ENCODE measurements at places on chromosomes 11 and 22.

- no peak for DNase-seq
Measured at GRCh38 chr22:23000657-23001347, 69.5 kb upstream of the GNAZ start.

DNA sequence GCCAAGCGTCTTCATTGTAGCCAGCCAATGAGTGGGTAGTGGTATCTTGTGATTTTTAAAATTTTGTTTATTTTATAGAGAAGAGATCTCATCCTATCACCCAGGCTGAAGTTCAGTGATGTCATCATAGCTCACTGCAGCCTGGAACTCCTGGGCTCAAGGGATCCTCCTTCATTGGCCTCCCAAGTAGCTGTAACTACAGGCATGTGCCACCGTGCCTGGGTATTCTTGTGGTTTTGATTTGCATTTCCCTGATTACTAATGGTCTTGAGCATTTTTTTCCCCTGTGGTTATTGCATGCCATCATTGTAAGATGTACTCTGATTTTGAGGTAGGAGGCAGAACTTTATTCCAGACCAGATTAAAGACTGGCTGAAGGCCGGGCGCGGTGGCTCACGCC lies 2.4 kb upstream of the DENND6B start:
- no peak for DNase-seq

- DNase-seq = peak; percentile 52
Measured at GRCh38 chr11:8019314-8020243, 32.4 kb downstream of the EIF3F start.

GRCh38 chr11:117724621-117725020 lies 72.4 kb downstream of the DSCAML1 start:
- DNase-seq = no peak

DNA sequence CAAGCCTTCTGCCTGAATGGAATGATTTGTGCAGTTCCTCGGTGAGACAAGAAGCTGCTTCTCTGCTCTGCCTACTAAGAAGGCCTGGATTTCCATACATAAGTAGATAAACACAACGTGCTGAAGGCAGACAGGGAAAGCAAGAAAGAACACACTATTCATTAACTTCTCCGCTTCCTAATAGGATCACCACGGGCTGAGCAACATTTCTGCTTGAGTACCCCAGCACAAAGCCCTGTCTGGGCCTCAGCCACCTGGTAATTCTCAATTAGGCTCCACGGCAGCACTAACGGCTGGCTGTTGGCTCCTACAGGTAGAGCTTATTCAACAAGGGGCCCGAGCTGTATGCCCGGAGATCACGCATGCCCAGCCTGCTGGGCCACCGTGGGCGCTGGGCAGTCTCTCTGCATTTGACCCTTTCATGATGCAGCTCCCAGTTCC lies 1156.6 kb downstream of the TBC1D22A start:
- DNase-seq = peak; percentile 34

- DNase-seq = no peak
Measured at GRCh38 chr11:82794490-82794889, 60.8 kb upstream of the FAM181B start.

DNA sequence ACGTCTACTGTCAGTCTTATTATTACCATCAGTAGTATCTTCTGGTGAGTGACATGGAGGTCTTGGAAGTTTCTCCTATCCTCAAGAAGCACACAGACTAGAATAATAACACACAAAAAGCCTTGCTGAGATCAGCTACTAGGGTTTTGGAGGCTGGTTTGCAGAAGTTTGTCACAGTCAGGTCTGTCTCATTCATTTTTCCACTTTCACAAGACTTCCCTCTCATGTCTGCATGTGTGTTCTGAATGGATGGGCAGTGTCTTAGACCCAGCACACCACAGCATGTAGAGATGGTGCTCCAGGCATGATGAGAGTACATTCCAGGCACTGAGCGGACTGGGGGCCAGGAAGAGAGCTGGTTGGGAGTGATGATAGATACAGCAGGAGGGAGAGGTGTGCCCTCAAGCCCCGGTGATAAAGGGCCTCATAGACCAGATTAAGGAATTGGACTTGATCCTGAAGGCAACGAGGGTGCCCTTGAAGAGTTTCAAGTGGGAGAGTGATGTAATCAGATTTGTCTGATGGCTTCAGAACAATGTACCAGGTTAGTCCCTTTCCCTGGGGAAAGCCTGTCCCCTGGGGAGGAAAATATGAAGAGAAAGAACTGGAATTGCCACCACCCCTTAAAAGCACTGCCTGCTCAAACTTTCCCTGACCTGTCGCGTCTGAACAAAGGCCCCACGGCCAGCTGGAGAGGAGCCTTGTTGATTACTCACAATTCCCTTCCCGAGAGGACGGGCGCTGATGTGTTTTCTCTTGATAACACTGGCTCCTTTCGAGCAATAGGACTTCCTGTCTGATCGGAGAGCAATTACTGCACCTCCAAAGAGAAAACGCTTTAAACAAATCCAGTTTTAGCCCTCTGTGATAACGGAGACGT lies 45.1 kb upstream of the LMO2 start:
- peak; percentile 69 for DNase-seq

GRCh38 chr11:9755561-9756185 lies 91.8 kb downstream of the SWAP70 start:
- DNase-seq = no peak

- peak; percentile 73 for DNase-seq
Measured at GRCh38 chr22:32475468-32476010, 928 bp downstream of the FBXO7 start.

DNA sequence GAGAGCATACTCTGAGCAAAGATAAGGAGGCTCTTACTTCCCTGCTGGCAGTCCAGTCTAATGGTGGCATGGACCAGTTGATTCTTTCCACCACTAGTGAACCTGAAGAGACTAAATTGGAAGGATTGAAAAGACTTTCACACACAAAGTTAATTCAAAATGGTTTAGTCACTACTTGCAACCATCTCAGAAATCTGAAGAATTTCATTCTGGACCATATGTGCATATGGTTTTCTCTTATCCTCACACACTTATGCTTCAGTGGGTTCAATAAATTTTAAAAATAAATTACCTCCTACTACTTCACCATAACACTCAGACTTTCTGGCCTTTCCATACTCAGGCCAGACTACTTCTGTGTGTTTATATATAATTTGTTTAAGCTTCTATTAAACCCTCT lies 44.7 kb downstream of the CADM1 start:
- DNase-seq = no peak

- DNase-seq = no peak
Measured at GRCh38 chr11:33980897-33981296, 70.6 kb upstream of the CAPRIN1 start.

GRCh38 chr11:76391021-76391420 lies 9.9 kb downstream of the GVQW3 start:
- peak; percentile 63 for DNase-seq

- no peak for DNase-seq
Measured at GRCh38 chr11:128687321-128687720, 6.6 kb upstream of the FLI1 start.

GRCh38 chr11:132342408-132342807 lies 972.0 kb downstream of the NTM start:
- no peak for DNase-seq

- DNase-seq = no peak
Measured at GRCh38 chr11:11464555-11464954, 111.5 kb upstream of the CSNK2A3 start.

GRCh38 chr22:50102946-50103345 lies 13.1 kb downstream of the MOV10L1 start:
- DNase-seq = no peak

DNA sequence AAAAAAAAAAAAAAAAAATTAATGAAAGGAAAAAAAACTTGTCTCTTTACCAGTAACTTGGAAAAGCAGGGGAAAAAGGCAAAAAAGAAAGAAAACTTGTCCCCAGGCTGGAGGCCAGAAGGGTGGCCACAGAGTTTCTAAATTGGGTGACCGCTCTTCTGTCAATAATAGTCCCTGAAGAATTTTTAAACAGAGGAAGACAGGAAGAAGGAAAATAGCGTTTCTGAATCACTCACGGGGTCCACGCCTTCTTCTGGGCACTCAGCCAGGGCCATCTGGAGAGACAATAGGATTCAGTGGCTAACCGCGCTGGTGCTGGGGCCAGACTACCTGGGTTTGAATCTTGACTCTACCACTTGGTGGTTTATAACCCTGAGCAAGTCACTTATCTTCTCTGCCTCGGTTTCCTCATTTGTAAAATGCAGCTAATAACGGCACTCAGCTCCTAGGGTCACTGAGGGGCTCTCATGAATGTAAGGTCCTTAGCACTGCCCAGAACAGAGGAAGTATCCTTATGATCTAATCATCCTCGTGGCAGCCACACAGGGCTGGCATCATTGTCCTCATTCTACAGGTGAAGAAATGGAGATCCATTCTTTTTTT lies 7.0 kb downstream of the C11orf86 start:
- peak; percentile 87 for DNase-seq

DNA sequence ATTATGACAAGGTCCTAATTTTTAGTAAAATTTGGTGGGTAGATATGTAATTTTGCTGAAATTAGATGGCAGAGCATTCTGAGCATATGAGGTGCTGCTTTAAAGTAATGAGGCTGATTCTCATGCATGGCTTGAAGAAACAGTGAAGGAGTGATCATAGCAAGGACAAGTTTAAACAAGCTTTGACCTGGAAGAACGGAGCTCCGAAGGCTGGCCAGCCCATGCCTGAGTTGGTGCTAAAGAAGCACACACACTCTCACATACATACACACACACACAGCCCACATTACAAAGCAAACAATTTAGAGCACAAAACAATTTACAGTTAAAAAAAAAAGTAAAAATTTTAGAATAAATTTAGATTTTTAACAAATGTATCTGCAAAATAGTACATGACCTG lies 150.7 kb downstream of the DCDC1 start:
- peak; percentile 6 for DNase-seq

GRCh38 chr11:105469931-105470330 lies 139.9 kb upstream of the GRIA4 start:
- DNase-seq = no peak

GRCh38 chr11:10453261-10453660 lies 1.8 kb upstream of the AMPD3 start:
- no peak for DNase-seq

GRCh38 chr22:33874206-33874605 lies 46.1 kb downstream of the LARGE1 start:
- no peak for DNase-seq

GRCh38 chr11:88779577-88779976 lies 286.2 kb downstream of the GRM5 start:
- DNase-seq = no peak

- no peak for DNase-seq
Measured at GRCh38 chr11:122863704-122864326, 18.7 kb upstream of the JHY start.

GRCh38 chr22:30926706-30927105 lies 41.9 kb downstream of the MORC2 start:
- no peak for DNase-seq

DNA sequence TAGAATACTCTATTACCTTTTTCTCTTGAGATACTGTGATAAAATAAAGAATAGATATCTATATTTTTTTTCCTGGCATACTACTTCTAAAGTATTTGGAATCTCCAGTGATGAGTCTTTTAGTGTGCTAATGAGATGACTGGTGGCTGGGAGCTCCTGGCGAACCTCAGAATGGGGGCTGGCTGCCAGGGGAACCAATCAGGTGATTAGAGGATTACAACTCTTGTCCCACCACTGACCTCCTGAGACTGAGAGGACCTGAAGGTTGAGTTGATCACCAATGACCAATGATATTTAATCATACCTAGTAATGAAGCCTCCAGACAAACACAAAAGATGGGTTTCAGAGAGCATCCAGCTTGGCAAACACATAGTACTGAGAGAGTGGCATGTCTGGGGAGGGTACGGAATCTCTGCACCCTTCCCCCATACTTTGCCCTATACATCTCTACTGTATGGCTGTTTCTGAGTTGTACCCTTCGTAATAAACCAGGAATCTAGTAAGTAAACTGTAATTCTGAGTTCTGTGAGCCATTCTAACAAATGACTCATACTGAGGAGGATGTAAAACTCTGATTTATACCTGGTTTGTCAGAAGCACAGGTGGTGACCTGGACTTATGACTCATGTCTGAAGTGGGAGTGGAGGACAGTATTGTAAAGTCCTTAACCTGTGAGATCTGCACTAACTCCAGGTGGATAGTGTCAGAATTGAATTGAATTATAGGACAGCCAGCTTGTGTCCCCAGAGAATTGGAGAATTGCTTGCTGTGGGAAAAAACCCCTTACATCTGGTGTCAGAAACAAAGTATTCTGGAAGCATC lies 325.3 kb upstream of the LRRC4C start:
- peak; percentile 23 for DNase-seq
